ENCODE measurements at places on chromosomes 3 and 15.

DNA sequence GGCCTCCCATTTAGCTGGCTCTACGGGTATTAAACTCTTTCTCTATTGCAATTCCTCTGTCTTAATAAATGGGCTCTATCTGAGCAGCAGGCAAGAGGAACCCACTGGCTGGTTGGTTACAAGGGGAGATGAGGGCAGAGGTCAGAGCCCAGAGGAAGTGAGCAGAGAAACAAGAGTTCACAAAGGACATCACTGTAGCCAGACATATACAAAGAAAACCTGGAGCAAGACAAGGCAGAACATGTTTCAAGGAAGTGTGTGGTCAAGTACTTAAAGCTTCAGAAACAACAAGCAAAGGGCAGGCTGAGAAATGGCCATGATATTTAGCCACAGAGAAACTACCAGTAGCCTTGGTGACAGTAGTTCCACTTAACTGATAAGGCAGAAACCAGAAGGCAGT is 24.3 kb downstream of the SUSD5 start:
- no peak for DNase-seq

DNA sequence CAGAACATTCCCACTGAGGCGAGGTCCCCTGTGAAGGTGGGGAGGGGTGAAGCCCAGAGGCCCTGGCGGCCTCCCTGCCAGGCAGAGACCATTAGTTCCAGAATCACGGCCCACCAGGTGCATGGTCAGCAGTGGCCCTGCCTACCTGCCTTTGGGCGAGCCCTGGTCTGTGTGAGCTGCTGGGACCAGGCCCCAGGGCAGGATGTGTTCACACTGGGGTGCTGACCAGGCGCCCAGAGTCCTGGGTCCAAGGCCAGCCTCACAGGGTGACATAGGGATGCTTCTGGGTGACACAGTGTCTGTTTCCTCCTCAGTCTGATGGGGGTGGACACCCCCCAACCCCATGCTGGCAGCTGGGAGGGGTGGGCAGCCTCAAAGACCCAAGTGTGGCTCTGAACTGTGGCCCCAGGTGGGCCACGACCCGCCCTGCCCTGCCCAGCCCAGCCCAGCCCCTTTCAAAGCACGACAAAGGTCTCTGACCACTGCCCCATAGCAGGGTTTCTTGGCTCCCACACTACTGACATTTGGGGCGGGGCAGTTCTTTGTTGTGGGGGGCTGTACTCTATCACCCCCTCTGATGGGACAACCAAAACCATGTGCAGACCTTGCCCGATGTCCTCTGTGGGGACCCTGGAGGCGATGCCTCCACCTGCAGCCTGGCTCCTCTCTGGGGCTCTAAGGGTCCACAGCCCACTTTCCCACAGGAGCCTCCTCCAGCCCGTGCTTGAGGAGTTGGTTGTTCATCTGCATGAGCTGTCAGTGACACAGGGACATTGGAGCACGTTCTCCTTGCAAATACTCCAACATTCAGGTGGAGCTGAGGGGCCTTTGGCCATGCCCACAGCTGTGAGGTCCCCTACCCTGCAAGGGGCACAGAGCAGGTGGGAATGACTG is 44.8 kb upstream of the SLC41A3 start:
- DNase-seq = no peak

GRCh38 chr3:100868894-100869293 is 124.3 kb downstream of the ABI3BP start:
- DNase-seq = no peak

GRCh38 chr3:123741041-123741511 is 143.1 kb downstream of the MYLK start:
- DNase-seq = no peak

DNA sequence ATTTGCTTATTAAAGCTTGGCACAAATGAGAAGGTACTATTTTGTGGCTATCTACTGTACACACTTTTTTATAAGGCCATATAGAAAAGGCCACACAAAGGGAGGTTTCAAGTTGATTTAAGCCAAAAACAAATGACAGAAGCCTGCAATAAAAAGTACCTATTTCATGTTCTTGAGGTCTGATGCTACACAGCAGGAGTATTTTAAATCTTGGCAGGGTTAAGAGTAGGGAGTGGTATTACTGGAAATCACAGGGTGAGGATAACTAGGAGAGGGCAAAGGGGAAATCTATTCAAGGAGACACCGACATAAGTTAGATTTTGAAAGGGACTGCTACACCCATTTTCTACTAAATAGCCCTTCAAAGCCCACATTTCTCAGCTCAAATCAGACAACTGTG is 146.2 kb downstream of the GREM1 start:
- DNase-seq = no peak

DNA sequence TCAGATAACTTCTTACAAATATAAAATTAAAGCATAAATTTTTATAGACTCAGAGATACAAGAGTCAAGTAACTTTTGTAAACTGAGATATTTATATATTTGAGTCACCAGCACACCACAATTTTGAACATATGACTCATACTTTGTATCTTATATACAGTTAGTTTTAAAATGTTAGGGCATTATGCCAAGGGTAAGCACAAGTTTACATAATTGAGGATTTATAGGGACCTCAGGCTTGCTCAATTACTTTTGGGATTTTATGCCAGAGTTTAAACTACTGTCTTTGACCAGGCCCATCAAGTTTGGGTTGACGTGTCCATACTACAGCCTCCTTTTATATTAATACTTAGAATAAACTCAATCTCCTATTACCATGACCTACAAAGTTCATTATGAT is 7.4 kb upstream of the FGF7 start:
- DNase-seq = no peak

DNA sequence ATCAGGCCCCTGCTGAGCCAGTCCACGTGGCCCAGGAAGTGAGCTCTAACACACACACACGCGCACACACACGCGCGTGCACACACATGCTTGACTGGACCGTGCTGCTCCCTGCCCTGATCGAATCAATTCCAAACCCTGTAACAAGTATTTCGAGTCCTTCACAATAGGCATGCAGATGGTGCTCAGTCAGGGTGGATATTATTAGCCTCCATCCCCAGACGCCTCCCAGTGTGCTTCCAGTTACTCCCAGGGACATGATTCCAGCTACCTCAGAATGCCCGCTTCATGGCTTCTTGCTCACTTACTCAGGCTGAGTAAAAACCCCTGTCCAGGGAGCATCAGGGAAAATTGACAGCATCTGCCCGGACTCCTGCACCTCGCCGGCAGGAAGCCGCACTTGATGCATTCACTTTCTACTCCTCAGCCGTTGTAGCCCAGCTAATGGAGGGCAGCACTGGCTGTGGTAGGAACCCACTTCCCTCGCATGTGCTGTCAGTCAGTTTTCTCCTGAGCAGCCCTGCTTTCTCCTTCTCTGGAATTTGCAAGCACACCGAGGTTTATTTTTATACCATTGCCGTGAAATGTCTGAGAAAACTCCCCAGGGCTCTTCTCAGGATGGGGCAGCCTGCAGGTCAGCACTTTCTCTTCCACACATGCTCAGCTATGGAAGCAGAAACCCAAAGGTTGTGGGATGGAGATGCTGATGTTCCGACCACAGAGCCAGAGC is 126.1 kb upstream of the ABHD17C start:
- peak; percentile 5 for DNase-seq

DNA sequence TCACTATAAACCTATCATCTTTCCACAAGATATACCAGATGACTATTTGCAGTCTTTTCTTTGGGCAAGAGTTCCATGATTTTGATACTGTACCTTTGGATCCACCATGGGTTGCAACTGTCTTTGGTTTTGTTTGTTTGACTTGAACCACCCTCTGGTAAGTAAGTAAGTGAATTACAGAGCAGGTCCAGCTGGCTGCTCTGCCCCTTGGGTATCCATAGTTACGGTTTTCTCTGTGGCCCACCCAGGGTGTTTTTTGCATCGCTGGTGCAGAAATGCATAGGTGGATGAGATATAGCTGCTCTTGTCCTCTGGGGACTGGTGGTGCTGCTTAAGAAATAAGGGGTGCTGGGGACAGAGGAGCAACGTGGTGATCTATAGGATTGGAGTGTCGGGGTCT is 33.8 kb downstream of the CHDH start:
- DNase-seq = no peak

DNA sequence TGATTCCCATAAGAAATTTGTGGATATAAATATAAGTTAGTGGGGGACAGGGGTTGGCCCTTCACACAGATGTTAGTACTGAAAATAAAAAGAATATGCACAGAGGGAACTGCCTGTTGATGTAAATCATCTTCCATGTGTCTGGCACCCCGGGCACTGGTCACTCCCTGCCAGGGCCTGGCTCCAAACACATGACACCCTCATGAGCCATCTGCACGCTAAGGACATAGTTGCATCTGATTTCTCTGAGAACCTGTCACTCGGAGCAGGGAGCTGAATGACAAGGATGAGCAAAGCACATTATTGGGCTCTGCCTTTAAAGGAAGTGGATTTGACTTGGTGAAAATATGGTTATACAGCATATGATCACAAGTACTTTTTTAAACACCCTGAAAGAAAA is 66.2 kb upstream of the TSC22D2 start:
- DNase-seq = no peak

GRCh38 chr15:74950078-74950908 is 6.3 kb downstream of the RPP25 start:
- peak; percentile 81 for DNase-seq

DNA sequence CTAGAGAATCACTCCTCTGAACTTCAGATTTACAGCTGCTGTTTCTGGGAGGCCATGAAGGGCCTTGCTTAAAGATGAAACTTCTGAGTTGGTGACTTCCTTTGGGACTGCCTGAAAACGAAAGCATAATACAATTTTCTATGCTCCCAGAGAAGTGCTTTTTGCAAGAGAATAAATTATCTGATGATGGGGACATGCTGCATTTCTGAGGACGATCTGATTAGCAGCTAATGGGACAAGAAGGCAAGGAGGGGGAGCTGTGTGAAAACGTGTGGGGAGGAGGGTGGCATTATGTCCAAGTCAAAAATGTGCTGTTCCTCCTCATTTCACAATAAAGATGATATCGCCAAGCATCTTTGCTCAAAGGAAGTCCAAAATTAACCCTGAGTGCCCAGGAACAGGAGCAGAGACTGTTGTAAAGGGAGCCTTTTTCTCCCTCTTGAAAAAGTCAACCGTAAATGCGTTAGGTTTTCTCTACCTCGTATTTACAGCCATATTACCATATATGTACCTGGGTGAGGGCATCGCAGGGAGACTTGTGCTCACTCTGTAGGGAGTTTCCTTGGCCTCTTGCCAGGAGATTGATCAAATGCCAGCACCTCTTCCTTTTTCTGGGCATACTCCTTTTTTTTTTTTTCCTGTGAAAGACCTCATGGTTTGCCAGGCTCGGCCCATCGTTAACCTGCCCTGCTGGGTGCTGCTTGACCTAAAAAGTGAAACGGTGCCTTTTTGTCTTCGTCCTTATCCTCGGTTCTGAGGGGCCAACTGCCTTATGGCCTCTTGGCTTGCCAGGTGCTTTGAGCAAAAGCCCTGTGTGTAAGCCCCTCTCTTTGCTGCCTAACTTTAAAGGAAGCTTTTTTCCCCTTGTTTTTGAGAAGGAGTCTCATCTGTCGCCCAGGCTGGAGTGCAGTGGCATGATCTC is 11.5 kb downstream of the ITPR1 start:
- peak; percentile 69 for DNase-seq

Measured in CD4-positive, alpha-beta T cell treated with Interleukin-4 for 1 hour (primary cell).